ENCODE measurements at places on chromosomes 12 and 14.

DNA sequence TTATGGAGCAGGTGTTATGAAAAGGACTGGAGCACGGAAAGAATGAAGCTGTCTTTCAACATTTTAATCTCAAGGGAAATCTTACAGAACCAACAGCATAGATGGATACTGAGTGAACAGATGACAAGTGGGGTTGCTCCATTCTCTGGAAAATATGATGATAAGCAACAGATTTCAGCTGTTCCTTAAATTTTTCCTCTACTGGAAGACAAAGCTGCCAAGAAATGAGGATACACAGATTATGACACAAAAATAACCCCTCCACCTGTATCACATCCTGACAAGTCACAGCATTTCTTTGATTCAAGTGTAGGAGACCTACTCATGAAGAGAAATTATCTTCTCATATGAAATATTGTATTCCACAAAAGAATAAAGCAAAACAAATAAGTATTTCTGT is 13.0 kb upstream of the TMTC2 start:
- DNase-seq, result no peak

DNA sequence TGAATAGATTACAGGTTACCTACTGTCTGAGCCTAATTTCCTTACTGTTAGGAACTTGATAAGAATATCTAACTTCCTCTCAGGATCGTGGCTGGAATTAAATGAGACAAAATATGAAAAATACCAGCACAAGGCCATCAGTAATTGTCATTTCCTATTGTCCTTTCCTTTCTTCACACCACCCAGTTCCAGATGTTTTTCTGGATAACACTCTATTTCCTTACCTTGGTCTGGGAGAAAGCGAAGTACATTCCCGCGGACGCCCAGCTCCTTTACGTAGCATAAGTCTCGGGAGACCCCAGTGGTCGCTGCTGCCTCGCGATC is 376 bp downstream of the GDF3 start:
- DNase-seq, result no peak

DNA sequence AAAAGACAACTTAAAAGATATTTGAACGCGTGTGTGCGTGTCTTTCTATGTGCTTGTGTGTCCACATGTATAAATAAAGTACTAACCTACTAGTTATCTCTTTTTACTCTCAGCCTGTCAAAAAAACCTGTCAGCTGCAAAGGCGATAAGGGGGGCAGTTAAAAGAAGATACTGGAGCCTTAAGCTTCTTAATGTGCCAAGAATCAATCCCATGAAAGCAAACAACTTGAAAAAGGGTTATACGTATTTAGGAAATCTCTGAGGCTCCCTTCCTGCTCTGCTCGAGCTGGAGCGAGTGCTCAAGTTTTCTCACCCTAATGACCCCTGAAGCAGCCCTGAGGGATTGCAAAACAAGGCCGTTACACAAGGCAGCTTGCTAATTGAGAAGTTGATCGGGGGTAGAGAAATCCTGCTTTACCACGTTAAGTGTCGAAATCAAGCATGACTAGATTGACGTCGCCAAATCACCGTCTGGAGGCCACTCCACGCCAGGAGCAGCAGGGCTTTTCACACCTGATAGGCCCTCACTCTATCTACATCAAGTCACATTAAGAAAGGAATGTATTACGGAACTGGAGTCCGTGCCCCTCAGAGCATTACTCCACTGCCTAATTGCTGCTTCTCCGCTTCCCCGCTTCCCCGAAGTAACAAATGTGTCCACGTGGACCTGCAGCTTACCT is 32.4 kb downstream of the LMO3 start:
- no peak for DNase-seq

DNA sequence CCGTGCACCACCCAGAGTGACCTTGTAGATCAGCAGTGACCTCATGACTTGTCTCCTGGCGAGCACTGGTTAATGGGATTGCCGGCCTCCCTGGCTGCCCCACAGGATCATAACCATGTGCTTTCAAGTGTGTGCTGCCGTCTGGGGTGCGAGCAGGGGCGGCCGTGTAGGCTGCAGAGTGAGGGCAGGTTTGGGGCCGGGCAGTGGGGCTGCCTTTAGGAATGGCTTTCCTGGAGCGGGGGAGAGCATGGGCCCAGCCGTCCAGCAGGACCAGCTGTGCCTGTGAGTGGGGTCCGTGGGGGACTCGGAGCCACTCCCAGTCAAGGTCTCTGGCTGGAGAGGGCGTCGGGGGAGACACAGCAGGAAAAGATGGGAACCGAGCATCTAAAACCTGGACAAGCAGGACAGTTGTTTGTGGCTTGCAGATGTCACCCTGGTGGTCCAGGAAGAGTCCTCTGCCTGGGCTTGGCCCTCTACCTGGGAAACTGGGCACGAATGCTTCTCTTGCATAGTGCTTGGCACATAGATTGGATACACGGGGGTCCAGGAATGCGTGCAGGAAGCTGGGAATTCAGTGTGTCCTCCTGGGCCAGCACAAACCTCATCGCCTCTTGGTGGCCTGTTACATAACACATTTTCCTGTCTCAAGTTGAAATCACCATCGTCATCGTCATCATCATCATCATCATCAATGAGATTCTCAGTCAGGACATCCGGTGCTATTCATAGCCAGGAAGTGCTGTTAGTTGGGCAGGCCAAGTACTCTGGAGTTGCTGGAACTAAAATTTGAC is 96.0 kb downstream of the ADGRD1 start:
- peak; percentile 30 for DNase-seq

GRCh38 chr12:31868965-31869364 is 90.2 kb upstream of the RESF1 start:
- peak; percentile 43 for DNase-seq

GRCh38 chr14:28307506-28307905 is 459.1 kb upstream of the FOXG1 start:
- DNase-seq, result no peak

- no peak for DNase-seq
Observed at GRCh38 chr12:6228535-6229223, 28.5 kb downstream of the CD9 start.

DNA sequence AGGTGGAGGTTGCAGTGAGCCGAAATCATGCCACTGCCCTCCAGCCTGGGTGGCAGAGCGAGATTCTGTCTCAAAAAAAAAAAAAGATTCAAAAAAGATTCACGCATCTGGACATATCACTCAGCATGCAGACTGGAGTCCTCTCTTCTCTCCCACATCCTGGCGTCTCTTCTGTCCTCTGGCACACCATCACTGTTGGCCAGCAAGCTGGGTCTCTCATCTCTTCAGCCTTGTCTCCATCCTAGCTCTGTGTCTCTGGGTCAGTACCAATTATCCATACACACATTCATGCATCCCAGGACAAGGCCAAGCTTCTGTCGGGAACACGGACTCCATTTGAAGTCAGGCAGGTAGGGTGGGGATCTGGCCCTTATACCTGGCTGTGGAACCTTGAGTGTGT is 105.5 kb upstream of the MAP1LC3B2 start:
- DNase-seq, result no peak

GRCh38 chr12:15600223-15600935 is 188.8 kb downstream of the EPS8 start:
- no peak for DNase-seq

DNA sequence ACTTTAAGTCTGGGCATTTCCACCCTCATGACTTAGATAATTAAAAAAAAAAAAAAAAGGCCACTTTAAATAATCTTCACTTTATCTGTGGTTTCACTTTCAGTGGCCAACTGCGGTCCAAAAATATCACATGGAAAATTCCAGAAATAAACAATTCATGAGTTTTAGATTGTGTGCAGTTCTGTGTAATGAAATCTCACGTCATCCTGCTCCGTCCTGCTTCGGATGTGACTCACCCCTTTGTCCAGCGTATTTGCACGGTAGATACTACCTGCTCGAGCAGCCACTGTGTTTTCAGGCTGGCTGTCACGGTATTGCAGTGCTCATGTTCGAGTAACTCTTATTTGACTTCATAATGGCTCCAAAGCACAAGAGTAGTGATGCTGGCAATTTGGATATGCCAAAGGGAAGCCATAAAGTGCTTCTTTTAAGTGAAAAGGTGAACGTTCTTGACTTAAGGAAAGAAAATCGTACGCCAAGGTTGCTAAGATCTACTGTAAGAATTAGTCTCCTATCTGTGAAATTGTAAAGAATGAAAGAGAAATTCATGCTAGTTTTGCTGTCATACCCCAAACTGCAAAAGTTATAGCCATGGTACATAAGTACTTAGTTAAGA is 2.4 kb downstream of the E2F7 start:
- DNase-seq, result no peak

DNA sequence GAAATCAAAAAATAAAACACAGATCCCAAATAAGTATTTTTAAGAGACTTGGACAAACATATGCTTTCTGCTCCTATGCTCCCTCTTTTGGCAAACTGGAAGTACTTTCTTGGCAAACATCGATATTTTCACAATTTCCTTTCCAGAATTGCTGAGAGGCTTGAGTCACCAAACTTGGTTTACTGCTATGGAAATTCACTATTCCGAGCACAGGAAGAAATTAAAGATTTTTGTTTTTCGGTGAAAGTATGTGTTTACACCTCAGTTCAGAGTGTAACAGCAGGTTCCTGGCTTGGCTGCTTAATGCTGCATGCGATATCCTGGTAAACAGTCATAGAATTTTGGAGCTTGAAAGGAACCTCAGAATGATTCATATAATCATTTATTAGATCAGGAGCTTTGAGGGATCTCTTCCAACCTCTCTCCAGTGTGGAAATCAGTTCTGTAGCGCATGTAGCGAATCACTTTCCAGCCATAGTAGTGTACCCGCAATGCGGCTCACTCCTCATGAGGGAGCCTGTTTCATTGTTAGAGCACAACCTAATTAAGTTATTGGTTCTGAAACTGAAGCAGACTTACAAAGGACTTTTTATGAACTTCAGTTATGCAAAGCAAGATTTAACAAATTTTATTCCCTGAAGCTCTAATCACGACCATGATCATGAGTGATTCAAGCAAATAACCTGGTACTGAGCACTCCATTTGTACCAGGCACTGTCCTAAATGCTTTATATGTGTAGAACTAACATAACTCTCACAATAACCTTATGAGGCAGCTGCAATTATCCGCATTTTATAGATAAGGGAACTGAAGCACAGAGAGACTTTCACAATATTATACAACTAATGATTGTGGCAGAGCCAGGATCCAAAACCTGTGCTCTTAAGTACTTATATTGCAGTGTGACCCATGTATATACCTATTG is 56.4 kb upstream of the ATP2A2 start:
- DNase-seq, result no peak

Data from RWPE2 (cell line).